Gastrocnemius medialis (tissue), 4 donors: ENCODE measurements at places on chromosomes 13 and 19.

DNA sequence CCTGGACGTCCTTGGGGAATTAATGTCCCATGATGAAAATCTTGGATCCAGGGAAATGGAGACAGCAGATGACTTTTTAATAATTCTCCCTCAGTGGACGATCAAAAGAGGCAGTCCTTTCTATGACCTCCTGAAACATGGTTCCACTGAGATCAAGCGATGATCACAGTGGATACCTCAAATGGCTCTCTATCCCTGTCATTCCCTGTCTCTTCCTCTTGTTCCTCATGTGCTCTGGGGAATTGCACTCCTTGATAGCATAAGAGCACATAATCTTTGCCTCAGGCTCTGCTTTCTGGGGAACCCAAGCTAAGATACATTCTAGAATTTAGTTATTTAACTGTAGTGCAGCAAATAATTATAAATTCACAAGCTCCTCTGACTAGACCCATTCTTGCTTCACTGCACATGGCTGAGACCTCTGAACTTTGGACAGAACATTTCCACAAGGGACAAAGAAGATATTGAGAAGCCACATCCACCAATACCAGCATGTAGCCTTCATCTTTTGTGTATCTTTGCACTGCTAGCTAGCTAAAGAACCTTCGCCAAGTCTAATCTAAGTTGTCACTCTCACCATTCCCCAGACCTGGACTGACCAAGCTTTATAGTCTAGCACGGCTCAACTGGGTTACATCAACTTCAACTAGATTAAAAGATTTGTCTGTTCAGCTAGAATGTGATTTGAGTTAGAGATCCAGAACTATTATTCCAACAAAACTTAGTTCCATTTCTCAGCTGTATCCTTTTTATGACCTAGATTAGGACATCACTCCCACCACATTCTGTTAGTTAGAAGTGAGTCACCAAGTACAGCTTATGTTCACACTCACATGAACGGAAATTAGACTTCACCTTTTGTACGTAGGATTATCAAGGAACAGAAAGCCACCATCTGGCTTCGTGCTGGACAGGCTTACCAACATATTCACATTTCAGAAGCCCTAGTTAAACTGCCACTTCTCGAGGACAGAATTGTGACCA is 142.7 kb downstream of the SUCLA2 start:
- DNase-seq = no peak

DNA sequence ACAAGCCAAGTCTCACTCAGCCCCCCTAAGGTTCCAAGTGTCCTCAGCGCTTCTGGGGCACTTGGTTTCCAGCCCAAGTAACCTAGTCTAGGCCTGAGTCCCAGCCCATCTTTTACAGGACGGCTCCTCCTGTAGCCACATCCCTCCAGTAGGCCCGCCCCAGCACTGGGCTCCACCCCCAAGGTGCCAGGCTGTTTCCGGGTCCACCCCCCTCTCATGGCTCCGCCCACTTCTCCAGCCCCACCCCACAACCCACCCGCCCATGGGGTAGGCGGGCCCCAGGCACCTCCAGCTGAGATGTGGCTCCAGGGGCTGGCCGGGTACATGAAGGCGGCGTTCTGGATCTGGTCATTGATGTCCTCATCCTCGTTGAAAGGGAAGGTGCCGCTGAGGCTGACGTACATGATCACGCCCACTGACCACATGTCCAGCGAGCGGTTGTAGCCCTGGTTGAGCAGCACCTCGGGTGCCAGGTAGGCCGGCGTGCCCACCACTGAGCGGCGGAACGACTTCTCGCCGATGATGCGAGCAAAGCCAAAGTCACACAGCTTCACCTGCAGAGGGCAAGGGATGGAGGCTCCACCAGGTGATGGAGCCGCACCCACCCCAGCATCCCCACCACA is 17.2 kb upstream of the DACT3 start:
- no peak for DNase-seq

- DNase-seq = no peak
Measured at GRCh38 chr19:2483084-2483483, 7.2 kb downstream of the GADD45B start.

DNA sequence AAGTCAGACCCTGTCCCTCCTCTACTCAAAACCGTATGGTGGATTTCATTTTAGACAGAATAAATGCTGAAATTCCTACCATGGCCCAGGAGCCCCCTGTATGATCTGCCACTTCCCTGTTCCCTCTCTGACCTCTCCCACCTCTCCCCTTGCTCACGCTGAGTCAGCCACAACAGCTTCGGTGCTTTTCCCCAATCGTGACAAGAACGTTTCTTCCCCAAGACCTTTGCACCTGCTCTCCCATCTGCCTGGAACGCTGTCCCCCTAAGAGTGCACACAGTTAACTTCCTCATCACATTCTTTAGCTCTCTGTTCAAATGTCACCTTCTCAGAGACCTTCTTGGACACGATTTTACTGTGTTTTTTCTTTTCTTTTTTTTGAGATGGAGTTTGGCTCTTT is 2.3 kb downstream of the VRK3 start:
- no peak for DNase-seq

GRCh38 chr19:23305555-23305954 is 55.4 kb upstream of the ZNF724 start:
- DNase-seq = no peak

GRCh38 chr19:7927605-7928333 is 1.8 kb upstream of the CTXN1 start:
- no peak for DNase-seq

DNA sequence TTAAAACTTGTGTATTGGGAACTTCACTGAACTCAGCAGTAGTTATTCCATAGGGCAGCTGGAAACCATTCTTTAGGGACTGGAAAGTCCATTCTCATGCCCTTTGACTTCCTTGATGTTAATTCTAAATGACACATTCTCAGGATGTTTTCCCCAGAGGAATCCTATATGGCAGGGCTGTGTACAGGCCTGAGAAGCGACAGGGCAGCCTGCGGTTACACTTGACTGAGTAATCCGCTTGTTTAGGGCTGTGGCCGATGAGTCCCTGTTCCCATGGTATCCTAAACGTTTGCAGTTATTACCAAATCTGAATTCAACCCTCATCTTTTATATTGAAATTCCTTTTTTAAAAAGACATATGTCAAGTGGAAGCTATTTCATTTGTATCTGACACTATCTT is 83.5 kb downstream of the COL4A2 start:
- no peak for DNase-seq

DNA sequence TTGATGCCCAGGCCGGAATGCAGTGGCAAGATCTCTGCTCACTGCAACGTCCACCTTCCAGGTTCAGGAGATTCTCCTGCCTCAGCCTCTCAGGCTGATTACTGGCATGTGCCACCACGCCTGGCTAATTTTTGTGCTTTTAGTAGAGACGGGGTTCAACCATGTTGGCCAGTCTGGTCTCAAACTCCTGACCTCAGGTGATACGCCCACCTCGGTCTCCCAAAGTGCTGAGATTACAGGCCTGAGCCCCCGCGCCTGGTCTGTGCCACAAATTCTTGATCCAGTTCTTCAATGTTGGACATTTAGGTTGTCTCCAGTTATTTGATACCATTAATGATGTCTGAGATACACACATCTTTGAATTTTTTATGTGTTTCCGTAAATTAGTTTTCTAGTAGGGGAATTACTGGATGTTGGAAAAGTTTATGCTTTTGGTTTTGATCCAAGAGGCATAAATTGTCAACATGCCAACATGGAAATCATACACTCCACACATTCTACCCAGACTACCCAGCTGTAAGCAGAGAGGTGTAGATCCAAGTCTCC is 525 bp upstream of the COG3 start:
- DNase-seq = no peak

DNA sequence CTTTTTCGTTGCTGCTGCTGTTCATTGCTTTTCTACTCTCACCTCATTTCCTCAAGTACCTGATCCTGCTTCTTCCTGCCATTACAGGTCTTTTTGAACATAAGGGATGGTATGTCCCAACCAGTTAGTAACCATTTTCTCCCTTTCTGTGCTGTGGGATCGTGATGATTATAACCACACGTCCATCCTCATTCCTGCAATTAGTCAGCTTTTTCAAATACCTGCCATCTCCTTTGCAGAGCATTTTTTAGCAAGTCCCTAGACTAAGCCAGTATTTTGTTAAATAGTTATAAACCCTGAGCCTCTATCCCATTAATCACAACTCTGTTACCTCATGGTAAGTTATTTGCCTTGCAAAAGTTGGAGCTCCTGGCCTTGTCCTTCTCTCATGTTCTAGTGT is 109.2 kb downstream of the FNDC3A start:
- no peak for DNase-seq

GRCh38 chr19:39873385-39873784 is 27.2 kb upstream of the FBL start:
- DNase-seq = no peak

DNA sequence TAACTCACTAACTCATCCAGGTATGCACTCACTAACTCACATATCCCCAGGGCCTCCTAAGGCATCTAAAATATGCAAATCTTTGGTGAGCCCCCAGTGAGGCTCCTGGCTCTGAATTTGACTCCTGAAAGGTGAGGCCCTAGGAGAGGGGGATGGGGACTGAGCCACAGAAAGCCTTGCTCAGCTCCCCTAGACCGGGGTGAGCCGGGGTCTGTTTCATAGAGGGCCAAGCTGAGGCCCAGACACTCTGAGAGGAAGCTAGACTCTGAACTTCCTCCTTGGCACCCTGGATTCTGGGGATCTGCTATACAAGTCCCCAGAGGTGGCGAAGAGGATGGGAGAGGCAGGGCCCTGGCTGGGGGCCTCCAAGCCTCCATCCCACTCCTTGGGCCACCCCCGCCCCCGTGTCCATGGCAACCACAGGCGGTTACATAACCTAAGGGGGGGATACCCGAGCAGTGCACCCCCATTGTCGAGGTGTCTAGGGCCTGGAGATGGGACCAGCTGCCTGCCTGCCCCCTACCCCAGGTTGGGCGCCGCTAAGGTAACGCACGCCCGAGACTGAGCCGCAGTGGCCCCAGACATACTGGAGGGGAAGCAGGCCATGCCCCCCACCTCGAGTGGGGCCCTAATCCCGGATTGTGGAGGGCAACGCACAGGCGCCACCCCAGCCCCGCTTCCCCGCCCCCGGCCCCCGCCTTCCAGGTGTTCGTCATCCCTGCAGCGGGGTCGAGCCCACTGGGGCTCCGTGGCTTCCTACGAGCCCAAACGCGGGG is 646 bp downstream of the ABHD8 start:
- no peak for DNase-seq

DNA sequence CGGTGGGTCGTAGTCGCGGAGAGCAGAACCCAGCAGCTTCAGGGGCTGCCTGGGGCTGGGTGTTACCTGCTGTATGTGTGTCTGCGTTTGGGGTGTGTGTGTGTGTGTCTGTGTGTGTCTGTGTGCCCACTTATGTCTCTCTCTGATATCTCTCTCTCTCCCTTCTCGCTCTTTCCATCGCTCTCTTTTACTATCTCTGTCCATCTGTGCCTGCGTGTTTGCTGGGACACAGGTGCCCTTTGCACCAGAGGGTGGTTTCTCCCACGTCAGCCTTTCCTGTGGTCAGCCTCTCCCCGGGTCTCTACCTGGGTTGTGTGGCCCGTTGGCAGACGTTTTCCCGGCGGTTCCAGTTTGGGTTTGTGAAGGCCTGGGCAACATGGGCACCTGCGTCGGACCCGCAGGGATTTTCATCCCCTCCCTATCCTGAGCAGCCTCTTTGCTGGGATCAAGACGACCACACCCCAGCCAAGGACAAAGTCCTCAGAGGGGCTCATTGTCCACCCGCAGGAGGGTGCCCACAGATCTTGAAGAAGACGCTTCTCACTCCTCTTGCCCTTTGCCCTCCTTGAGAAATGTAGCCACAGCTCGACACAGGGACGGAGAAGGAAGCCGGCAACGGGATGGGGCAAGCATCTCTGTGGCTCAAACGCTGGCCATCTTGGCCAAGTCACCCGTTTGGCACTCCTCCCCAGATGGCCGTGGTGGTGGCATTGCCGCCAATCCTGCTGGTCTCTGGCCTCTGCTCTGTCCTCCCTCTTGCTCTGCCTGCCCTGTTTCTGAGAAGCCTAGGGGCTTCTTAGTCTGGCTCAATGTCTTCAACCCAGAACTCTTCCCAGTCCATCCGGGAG is 43.3 kb downstream of the ZNF146 start:
- no peak for DNase-seq

DNA sequence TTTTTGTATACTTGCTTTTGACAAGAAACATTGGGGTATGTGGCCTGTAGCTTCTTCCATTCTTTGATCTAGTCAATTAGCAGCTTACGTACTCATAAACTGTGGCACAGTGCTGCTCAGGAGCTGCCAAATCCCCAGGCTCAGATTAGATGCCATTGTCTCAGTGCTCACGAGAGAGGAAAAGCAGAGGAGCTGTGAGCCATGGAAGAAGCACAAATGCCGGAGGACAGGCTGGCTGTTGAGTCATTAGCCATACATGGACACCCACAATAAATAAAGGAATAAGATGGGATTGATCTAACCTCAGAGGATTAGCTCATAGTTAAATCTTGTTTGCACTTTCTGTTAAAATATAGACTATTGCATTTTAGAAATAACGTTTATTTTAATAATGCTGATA is 121.7 kb downstream of the POSTN start:
- DNase-seq = no peak

DNA sequence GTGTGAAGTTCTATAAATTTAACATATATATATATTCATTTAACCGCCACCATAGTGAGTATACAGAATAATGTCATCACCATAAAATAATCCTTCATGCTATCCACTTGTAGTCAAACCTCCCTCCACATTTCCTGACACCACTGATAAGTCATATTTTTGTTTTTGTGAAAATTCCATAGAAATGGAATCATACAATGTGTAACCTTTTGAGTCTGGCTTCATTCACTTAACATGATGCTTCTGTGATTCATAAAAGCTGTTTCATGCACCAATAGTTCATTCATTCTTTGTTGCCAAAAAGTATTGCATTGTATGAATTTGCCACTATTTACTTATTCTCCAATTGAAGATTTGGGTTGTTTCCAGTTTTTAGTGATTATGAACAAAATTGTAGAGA is 497.5 kb upstream of the PCDH20 start:
- no peak for DNase-seq

GRCh38 chr13:80605011-80605410 is 264.1 kb upstream of the SPRY2 start:
- DNase-seq = no peak

GRCh38 chr13:43846496-43847158 is 32.9 kb downstream of the CCDC122 start:
- DNase-seq = no peak

- no peak for DNase-seq
Measured at GRCh38 chr13:30153545-30154426, 153.6 kb downstream of the KATNAL1 start.

GRCh38 chr19:28067882-28068281 is 1145.1 kb downstream of the UQCRFS1 start:
- DNase-seq = no peak

DNA sequence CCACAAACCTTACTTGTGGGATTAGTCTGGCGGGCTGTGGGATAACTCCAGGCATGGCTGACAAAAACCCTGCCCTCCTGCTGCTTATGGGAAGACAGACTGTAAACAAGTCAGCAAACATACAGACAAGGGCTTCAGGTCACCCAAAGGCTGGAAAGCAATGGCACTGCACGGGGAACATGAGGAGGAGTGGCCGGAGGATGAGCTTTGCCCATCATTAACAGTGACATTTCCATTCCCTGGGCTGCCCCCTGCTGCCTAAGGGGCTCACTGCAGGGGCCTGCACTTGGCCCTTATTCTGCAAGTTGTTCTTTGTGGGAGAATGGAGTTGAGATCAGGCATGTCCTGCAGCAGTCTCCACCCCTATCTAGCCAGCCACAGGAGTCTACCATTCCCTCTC is 91.3 kb downstream of the UQCRFS1 start:
- DNase-seq = no peak

GRCh38 chr19:33279430-33280350 is 22.6 kb downstream of the CEBPA start:
- DNase-seq = no peak
